ENCODE measurements at places on chromosomes 12 and 14.

- DNase-seq = no peak
Observed at GRCh38 chr12:66775871-66776270, 97.0 kb upstream of the GRIP1 start.

- DNase-seq = no peak
Observed at GRCh38 chr12:90216815-90217214, 508.2 kb upstream of the ATP2B1 start.

DNA sequence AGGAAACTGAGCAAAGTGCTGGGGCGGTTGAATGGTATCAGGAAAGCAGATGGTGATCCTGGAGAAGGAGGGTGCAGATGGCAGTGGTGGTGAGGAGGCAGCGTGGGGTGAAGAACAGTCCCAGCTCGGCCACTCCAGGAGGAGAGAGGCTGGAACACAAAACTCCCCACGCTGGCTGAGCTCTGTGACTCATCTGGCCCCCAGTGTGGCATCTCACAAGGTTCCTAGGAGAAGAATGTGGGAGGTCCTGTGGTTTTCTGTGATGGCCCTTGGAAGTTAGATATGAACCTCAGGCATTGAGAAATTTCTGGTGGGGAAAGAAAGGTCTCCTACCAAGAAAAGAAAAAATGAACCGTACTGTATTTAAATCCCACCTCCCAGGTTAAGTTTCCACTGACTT is 8.0 kb upstream of the NRXN3 start:
- DNase-seq = no peak

DNA sequence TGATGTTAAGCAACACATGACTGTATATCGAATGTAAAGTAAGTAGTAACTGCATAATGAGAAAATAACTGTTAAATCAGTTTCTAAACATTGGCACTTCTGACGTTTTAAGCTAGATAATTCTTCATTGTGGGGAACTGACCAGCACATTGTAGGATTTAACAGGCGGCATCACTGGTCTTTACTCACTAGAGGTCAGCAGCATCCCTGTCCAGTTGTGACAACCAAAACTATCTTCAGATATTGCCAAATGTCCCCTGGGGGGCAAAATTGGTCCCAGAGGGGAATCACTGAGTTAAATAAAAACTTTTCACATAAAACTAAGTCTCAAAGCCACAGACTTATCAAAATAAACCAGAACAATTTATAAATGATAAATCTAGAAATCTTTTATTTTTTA is 65.3 kb downstream of the BLTP3B start:
- DNase-seq = no peak

GRCh38 chr12:77058740-77059139 is 6.6 kb downstream of the E2F7 start:
- no peak for DNase-seq

DNA sequence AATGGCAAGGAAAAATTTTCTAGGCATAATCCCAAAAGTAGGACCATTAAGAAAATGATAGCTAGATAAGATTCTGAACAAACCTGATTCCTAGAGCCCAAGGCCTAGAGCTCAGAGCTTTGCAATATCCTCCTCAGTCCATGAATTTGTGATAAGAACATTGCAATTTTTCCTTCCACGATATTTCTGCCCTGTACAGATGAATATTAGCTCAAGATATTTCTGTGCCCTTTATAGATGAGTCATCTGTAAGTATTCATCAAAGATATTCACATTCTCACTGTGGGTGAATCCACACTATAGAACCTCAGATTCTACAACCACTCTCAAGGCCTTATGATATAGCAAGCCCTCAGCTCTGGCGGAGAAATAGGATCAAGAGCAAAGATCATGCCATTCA is 37.5 kb downstream of the EAPP start:
- no peak for DNase-seq

DNA sequence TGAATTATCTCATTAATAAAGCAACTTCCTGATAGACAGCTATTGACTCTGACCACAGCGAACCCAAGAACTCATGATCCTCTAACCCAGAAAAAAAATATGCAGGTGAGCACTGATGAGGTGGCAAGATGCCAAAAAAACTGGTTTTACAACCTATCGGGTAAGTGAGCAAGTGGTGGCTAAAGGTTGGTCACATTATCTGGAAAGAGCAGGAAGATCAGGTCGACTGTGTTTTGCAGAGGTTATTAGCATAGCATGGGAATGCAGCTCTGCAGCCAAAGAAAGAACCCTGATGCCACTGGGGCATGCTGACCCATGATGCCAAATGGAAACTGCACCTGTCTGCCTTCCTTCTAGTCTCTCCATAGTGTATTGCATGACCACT is 23.5 kb downstream of the BHLHE41 start:
- no peak for DNase-seq

DNA sequence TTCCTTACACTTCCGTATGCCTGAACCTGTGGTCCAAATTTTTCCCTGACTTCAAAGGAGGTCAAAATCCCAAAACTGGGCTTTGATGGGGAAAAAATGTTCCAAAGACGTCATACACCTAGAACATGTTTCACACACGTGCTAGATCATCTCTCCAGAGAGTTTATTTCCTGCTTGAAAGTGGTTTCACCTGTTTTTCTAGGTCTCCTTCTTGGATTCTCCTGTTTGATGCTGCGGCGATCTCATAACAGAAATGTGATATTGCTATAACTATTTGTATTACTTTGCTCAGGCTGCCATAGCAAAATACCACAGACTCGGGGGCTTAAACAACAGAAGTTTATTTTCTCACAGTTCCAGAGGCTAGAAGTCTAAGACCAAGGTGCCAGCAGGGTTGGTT is 19.7 kb upstream of the TMCC3 start:
- DNase-seq = no peak

GRCh38 chr12:80857311-80857710 is 80.4 kb downstream of the LIN7A start:
- DNase-seq = no peak

DNA sequence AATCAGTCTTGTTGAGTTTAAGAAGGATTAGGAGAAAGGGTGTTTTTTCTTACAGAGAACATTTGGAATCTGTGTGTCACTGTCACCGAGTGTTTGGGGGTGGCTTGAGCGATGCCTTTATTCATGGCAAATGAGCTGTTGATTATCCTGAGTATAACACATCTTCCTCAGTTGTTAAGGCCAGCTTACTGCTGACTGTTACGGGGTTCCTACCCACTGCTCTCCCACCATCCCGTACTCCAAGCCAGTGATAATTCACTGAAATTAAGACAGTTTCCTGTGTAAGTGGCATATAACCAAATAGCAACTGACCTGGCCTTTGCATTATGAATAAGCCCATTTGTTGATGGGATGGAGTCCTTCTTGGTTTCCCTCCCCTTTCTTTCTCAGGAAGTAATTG is 9.5 kb downstream of the ESRRB start:
- no peak for DNase-seq

DNA sequence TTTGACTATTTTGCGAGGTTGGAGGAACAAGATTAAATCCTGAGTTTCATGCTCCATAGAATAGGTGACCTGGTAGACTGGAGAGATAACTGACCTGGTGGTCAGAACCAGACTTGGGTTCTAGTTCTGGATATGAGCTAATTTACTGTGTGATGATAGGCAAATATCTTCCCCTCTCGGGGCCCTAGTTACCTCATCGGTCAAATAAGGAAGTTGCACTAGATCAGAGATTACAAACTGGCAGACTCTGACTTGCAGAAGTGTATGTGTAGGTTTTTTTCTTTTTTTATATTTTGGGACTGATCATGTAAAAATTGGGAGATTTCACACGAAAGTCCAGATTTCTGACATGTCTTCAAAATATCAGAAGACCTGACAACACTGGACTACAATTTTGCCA is 37.0 kb downstream of the RPH3A start:
- DNase-seq = no peak

DNA sequence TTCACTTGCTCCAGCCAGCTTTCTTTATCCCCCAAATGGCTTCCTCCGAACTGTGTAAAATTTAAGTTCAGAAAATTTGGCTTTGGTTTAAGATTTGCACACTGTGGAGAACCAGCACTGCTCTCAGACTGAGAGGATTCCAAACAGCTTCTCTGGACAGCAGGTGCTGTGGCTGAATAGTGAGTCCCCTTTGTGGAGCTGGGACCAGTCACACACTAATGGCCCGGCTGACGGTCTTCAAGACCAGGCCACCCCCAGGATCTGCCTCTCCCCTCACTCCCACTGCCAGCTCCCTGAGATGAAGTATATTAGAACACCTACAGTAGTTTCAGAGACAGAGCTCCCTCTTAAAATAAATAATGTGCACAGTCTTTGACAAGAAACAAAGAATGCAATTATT is 267.3 kb downstream of the BCAT1 start:
- no peak for DNase-seq

- no peak for DNase-seq
Observed at GRCh38 chr14:103718572-103718971, 3.0 kb downstream of the ZFYVE21 start.

- no peak for DNase-seq
Observed at GRCh38 chr12:77072833-77073495, 7.6 kb upstream of the E2F7 start.

DNA sequence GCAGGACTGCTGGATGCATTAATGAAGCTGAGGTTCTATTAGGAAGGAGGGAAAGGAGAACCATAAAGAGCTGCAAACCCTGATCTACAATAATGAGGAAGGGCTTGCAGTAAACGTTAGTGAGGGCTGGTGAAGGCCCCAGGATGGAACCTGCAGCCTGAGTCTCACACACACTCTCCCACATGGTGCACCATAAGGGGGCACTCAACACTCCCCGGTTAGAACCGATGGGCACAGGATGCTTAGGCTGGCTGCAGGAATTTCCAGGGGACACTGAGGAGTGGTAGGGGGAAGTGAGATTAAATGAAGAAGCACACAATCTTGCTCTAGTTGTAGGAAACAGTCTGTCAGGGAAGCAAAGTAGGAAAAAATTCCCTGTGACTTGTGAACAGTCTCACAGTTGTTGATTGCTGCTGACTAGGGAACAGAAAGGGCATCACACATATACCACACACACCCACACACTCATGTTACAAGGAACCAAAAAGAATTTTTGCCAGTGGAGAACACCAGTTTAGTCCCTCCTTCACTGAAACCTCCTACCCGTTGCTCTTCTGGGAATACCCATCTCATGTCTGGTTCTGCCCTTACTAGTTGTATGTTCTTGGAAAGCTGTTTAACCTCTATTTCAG is 56.2 kb upstream of the FERMT2 start:
- DNase-seq = no peak

GRCh38 chr12:106070147-106070546 is 68.6 kb downstream of the NUAK1 start:
- no peak for DNase-seq

DNA sequence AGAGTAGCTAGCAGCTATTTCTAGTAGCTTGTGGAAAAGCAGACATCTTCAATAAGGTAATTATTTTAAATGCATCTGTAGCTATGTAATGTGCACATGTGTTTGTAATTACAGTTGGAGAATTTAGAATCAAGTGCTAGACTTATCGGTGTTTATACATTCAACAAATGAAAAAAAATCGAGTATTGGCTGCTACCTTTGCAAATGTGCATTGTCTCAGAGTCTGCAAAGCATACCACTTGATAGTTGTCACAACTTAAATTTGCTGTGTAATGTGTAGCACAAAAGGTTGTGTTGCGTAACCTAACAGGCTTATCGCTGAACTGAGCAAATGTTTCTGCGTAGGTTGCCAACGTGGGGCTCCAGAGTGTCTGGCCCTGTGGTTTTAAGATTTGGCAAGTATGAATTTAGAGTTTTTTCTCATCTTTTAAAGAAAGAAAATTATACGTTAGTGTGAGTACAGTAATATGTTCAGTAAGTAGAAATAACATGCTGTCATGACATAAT is 44.3 kb downstream of the TMTC2 start:
- DNase-seq = no peak

DNA sequence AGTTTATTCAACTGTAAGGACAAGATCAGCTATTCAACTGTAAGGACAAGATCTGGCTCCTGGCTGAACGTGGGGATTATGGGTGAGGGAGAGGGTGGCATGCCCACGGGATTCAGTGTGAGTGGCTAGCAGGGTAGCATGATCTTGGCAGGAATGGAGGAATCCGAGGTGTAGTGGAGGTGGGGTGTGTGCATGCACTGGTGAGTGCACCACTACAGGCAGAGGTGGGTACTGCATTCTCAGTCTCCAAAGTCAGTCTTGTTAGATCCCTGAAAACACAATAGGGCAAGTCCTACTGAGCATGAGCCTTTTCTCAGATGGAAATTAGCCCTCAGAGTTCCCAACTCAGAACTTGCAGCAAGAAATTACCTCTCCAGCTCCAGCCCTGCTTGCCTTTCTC is 32.2 kb upstream of the DCD start:
- DNase-seq = peak; percentile 13

DNA sequence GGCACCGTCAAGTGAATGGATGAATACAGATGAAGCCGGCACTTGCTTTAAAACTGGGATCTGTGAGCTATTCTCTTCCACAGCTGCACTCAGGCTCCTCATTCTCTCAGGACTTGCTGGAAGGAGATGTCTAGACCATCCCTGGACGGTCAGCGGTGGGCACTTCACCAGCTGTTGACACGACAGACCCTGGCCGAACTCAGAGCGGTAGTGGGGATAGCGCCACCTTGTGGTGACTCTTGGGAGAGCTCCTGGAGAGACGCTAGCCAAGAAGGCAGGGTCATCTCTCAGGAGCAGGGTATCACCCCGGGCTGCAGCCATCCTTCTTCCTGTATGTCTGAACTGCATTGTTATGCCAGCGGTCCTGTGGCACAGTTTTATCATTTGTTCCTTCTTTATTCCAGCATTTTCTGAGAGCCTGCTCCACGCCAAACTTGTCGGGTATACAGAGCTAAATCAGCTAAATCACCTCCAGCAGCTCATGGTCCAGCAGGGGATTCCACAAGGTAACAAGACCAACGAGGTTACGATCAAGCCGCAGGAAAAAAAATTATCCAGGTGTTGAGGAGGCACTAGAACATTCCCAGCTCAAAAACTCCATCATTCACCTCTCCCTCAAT is 10.0 kb downstream of the WNT1 start:
- DNase-seq = peak; percentile 71

DNA sequence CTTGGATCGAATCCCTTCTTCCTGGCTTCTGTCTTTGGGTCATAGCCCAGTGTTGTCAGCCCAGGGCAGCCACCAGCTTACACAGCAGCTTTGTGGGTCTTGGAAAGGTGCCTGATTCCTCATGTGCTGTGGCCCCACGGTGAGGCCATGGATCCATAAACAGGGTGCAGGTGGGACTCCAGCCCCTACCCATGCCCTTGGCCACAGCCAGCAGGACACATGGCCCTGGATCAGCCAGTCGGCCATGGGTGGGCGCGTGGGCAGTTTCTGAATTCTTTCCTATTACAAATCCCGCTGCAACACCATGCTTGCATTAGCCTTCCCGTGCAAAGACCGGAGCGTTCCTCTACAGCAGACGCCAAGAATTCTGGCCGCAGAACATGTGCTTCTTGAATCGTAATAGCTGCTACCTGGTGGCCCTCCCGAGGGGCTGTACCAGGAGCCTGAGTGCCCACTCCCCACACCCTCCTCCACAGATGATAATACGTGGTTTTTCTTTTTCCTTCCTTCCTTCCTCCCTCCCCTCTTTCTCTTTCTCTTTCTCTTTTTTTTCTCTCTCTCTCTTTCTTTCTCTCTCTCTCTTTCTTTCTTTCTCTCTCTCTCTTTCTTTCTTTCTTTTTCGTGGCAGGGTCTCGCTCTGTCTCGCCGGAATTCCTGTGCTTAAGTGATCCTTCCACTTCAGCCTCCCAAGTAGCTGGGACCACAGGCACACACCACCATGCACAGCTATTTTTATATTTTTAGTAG is 2.9 kb upstream of the MMP17 start:
- DNase-seq = no peak

- DNase-seq = no peak
Observed at GRCh38 chr12:12804011-12804410, 9.1 kb upstream of the DDX47 start.

- no peak for DNase-seq
Observed at GRCh38 chr12:11764837-11765236, 115.4 kb downstream of the ETV6 start.

All from stimulated activated CD4-positive, alpha-beta T cell treated with anti-CD3 and anti-CD28 coated beads, Interleukin-4, amount 100 ng/mL, for 1 hour (primary cell).